ENCODE measurements at places on chromosomes 11 and 22.

DNA sequence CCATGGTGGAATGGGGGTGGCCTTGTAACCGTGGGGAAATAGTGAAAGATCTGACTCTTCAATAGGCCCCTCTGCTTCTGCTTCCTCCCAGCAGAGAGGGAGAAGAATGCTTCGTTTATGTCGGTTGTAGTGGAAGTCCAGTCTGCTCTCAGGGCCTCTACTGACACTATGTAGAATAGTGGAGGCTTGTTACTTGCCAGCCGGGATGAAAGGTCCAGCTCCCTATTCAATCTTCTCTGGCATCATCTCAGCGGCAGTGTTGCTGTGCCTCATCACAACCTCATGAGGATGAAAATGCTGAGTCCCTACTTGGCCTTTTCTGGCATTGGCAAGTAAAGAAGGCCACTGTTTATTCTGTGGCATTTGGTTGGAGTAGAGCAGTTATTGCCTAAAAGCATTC lies 820.9 kb upstream of the TENM4 start:
- DNase-seq, result no peak

- no peak for DNase-seq
Observed at GRCh38 chr11:105912666-105913065, 109.4 kb downstream of the MSANTD4 start.

- no peak for DNase-seq
Observed at GRCh38 chr11:34644669-34645406, 23.9 kb downstream of the EHF start.

GRCh38 chr11:110776081-110776480 lies 63.8 kb upstream of the ARHGAP20 start:
- DNase-seq, result no peak

DNA sequence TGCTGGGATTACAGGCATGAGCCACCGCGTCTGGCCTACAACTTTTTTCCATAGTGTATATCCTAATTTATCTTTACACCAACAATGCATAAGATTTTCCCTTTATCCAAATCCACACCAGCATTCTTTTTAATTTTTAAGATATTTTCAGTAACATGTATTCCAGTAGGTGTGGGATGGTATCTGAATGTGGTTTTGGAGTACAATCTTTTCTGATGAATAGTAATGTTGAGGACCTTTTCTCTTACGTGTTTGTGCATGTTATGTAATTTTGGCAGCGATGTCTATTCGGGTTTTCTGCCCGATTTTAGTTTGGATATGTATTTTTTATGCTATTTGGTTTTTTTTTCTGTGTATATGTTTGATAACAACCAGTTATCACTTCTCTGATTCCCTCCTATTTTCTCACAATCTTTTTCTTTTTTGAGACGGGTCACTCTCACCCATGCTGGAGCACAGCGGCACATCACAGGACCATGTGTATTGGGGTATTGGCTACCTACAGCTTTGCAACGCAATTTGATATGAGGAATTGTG lies 114.6 kb upstream of the GRK3 start:
- no peak for DNase-seq
